ENCODE measurements at places on chromosomes 5 and 9.

GRCh38 chr5:74575741-74576538, 64.6 kb downstream of the ENC1 start:
- no peak for DNase-seq

GRCh38 chr5:54932789-54933188, 52.6 kb downstream of the ESM1 start:
- DNase-seq = no peak

GRCh38 chr5:53023969-53024368, 34.8 kb downstream of the ITGA2 start:
- no peak for DNase-seq

DNA sequence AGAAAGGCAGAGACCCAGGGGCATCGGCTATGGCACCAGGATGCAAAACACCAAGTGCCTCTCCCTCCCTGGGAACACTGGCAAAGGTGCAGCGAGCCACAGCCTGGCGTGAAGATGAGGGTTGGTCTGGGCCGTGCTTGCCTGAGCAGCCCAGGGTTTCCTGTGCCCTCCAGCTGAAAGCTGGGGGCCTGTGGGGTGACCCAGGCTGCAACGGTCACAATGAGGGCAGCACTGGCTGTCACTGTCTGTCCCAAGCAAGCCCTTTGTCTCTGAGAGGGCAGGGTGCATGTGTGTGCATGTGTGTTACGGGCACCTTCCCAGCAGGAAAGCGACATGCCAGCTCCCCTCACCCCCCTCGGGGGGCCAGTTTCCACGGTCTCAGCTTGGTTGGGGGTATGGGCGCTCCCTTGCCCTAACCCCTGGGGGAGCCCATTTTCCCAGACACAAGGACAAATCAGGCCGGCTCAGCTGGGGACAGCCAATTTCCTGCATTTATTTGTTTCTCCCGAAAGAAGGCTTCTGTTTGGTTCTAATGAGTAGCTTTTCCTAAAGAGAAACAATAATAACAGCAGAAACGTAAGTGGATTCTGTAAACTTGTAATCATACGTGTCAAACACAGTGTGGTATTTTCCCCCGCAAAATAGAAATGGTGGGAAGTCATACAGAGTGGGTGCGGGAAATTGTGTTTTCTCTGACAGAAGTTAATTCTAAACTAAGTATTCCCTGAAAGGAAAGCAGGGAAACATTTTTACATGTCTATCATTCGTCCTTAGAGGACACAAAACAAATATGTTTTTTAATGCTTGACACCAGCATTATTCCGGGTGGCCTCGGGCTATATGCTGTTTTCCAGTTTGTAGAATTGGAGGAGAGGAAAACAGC, 21.3 kb downstream of the MRPL36 start:
- DNase-seq = no peak

GRCh38 chr5:74212336-74212735, 428.2 kb downstream of the ENC1 start:
- DNase-seq = no peak

DNA sequence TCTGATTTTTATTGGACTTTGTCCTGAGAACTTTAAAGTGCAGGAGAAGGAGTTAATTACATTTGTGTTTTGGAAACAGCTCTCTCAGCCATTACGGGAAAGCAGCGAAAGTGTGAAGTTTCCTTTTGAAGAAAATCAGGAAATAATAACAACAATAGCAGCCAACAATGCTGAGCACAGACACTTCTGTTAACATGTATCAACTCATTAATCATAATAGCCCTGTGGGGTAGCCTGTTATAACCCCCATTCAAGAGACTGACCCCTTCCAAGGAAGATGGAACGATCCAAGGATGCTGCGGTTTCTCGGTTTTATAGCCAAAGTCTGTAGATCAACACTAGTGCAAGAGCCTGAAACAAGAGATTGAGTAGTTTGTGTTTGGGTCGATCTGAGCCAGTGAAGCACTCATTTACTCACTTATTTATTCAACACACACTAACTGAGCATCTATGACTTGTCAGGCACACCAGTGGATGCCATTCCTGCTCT, 195.5 kb downstream of the DRD1 start:
- DNase-seq = no peak

Measured in activated gamma-delta T cell treated with Interleukin-2 at 50 U/mL for 16 hours (primary cell).